IMR-90 (cell line): ENCODE measurements at places on chromosomes 4 and X. TPM values are rescaled to one million over a fixed set of nuclear protein-coding genes. Genes with fewer than 3 reads are reported as not detected.

DNA sequence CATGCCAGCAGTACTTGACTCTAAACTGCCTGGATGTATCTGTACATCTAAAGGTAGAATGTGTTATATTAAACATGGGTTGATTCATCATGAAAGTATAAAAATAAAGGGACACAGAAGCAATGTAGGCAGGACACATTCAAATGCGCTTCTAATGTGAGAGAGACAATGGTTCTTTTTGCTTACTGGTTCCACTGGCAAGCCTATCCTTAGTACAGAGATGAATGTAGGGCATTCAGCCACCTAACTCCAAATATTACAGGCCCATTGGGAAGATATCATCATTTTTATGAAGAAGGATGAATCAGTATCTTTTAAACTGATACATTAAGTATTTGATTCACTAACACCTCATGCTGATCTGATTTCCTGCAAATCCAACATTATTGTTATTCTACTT lies 18.0 kb downstream of the CDKL2 start:
- no peak for DNase-seq

DNA sequence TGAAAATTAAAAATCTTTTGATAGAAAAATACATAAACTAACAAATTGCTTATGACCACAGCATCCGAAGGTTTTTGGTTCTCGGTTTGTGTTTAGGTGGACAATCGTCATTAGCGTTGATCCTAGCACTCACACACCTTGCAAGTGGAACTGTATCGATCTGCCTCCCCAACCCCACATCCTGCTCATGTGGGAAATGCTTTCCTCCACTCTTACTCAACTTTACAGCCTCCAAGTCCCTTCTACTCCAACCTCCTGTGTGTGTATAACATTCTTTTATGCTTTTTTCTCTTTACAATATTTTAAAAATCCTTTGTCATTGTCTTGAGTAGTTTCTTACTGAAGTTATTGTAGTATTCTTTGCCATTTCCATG lies 15.6 kb upstream of the TMEM131L start:
- DNase-seq, result no peak

DNA sequence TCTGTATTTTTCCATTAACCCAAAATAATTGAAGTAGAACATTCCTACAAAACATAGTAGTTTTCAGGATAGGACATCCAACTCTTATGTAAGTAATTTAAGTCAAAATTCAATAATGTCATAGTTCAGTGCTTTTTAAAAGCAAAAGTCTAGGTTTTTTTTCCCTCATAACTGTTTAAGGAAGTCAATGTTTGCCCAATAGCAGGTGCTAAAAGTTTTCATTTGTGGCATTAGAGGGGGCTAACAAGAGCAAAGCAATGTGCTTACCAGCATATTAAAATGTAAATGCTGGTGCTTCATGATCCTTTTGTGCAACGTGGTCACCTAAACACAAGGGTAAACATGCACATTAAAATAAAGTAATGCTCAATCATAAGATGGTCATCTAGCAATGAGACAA lies 155.2 kb upstream of the PPP1R2C start:
- DNase-seq, result no peak

- no peak for DNase-seq
These were observed 203.1 kb downstream of the RBM46 start for GRCh38 chr4:154984148-154984547.

- no peak for DNase-seq
These were observed 341.7 kb downstream of the PPP3CA start for GRCh38 chr4:101005659-101006058.

DNA sequence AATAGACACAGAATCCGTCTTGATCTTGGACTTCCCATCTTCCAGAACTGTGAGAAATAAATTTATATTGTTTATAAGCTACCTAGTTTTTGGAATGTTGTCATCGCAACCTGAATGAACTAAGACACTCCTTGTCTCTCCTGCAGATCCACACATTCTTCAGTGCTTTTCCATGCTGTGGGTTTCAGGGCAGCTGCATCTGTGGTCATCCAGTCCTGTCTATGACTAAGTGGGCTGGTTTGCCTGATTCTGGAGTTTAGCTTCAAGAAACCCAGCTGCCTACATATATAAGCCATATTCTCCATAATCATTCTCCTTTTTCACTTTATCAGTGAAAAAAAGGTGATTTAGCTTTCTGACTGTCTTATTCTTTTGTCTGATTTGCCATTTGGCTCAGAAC lies 170.3 kb upstream of the KIT start:
- DNase-seq, result peak; percentile 51

FGFBP1 gene
- total RNA-seq, result under 0.01 TPM in 1 of 2 replicates, not detected in the other

C4orf54 gene
- not detected in 2 replicates for total RNA-seq

AFM gene
- total RNA-seq, result not detected in 2 replicates

KIF4A gene
- total RNA-seq, result 19.0 and 24.4 TPM in 2 replicates

HMGN5 gene
- 0.72 and 0.83 TPM in 2 replicates for total RNA-seq
